ENCODE measurements at places on chromosomes 13 and 19. TPM values are rescaled to one million over a fixed set of nuclear protein-coding genes. Genes with fewer than 3 reads are reported as not detected.

Gene MADCAM1
- 0.29 TPM for polyA plus RNA-seq

GRCh38 chr19:18399008-18399407 is 1.6 kb upstream of the LRRC25 start:
- H3K27me3 ChIP-seq: no peaks in the 10 kb centered on the region
- H3K27ac ChIP-seq: no peak overlapping the region
- DNase-seq: no peak
- H3K36me3 ChIP-seq: no peaks in the 10 kb centered on the region

DNA sequence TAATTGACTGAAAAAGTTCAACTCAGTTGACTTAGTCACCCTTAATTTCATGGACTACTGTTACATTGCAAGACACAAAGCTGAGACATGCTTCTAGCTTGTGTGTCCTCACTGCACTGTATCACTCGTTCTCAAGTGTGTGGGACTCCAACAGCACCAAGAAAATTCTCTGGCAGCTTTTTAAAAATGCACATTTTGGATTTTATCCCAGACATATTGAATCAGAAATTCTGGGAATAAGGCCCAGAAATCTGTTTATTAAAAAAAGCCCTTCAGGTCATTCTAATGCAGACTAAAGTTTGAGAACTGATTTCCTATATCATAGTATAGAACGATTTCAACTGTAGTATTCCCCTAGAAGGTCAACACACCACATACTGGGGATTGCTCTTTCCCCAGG is 1485.3 kb downstream of the PCDH9 start:
- H3K27ac ChIP-seq: no peak overlapping the region
- H3K4me3 ChIP-seq: no peak overlapping the region
- H3K36me3 ChIP-seq: no peaks in the 10 kb centered on the region
- DNase-seq: no peak
- H3K4me1 ChIP-seq: no peaks in the 10 kb centered on the region

- H3K36me3 ChIP-seq: no peaks in the 10 kb centered on the region
- H3K4me1 ChIP-seq: peaks cover 34% of the 10 kb centered on the region
- H3K27me3 ChIP-seq: no peaks in the 10 kb centered on the region
- H3K27ac ChIP-seq: peak overlapping the region; percentile 87
- H3K4me3 ChIP-seq: peak overlapping the region; percentile 67
These were observed 171.9 kb downstream of the ITGBL1 start for GRCh38 chr13:101624210-101624922.

All from naive B cell (primary cell).